ENCODE measurements at places on chromosomes 7 and 10.

DNA sequence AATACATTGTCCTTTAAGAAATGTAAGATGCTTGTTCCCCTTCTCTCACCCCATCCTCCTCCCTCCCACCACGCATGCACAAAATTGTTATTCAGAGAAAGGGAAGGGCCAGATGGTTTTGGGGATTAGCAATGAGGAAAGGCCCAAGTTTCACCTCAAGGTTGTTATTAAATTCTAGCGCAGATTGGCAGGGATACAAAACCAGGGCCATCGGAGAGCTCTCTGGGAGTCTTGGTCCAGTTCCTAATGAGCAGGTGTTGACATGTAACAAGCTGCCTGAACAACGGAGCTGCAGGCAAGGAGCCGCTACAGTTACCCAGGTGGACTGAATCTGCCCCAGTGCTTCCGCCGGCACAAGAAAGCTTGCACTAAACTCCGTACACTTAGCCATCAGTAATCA lies 9.7 kb upstream of the ANK3 start:
- DNase-seq, result no peak

DNA sequence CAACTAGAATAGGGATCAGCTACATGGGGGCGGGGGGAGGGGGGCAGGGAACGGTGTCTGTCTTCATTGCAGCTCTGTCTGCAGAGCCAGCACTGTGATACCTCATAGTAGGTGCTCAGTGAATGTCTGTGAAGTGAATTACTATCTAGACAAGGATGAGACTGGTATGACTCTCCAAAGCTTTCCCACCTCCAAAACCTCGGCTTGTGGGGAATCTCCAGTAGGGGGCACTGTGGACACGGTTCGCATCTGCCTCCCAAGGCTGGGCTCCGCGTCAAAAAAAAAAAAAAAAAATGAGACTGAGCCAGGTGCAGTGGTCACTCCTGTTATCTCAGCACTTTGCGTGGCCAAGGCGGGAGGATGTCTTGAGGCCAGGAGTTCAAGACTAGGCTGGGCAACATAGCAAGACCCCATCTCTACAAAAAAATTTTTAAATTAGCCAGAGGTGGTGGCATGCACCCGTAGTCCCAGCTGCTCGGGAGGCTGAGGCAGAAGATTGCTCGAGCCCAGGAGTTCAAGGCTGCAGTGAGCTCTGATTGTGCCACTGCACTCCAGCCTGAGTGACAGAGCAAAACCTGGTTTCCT lies 9.6 kb downstream of the TRIM56 start:
- peak; percentile 36 for DNase-seq

- DNase-seq, result no peak
These were observed 367.6 kb downstream of the SUGCT start for GRCh38 chr7:40502359-40502758.

DNA sequence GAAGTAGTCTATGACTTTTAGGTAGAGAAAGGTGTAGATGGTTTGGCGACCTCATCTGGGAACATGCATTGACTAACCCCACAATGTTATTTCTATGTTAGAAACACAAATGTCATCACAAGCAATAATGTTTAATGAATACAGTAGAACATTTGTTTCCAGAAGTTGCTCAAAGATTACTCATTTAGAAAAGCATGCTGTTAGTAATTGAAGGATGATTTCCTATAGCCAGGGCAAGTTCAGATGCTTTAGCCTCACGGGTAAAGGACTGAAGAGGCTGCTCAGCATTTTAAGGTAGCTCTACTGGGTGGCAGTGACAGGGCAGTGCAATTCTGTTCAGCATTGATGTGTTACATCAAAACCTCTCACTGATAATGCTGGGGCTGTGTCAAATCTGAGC lies 199.3 kb upstream of the FZD1 start:
- DNase-seq, result no peak

DNA sequence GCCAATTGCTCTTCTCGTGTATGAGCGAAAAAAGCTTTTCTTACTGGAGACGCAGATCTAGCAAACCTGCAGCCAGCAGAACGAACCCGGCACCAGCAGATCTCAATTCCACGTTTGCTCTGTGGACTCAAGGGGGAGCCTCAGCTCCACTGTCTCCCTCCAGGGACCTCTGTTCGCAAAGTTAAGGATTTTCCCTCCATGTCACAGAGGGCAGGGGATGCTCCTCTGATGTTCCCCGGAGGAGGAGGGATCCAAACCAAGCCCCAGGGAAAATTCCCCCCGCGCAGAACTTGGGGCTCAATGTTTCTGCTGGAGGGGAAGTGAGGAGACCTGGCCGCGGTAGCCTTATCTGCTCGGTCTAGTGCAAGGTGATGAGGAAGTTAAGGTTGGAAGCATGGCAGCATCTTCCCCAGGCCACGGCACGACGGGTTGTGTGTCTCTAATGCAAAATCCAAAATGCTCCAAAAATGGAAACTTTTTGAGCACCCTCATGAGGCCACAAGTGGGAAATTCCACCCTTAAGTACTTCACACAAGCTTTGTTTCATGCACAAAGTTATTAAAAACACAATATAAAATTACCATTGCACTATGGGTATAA lies 9.0 kb downstream of the IQCE start:
- DNase-seq, result peak; percentile 32
